ENCODE measurements at places on chromosomes 6 and 20.

DNA sequence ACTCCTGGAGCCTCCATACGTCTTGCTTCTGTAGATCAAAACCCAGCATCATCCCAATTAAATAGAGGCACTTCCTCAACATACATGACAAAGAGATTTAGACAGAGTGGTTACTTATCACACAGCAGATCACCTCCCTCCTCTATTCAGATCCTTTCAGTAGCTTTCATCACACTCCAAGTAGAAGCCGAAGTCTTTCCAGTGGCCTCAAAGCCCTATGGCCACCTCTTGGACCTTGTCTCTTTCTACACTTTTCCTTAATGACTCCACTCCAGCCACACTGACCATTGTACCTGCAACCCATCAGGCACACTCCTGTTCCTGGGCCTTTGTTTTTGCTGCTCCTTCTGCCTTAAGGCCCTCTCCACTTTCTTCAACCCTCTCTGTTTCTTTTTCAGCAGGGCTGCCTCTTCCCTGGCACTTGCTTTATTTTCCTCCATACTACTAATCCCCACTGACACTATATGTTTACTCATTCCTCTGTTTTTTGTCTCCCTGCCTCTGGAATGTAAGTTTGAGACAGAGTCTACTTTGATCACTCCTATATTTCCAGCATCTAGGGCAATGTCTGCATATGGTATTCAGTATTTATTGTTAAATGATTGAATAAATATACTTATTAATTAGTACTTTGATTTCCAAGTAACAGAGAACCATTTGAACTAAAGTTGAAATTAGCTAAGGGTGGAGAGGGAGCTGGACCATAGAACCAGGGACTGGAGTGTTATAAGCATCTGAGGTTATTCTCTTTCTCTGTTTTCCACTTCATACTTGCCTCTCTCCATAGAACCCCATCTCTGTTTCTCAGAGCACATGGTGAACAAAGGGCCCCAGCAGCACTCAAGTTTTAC is 43.4 kb upstream of the TRAM2 start:
- no peak for DNase-seq

GRCh38 chr6:18763086-18763485 is 375.9 kb downstream of the RNF144B start:
- no peak for DNase-seq

GRCh38 chr20:10711903-10712451 is 38.2 kb upstream of the JAG1 start:
- no peak for DNase-seq

- no peak for DNase-seq
These were observed 299.7 kb downstream of the CDKAL1 start for GRCh38 chr6:20833881-20834515.

Data from fibroblast of skin of abdomen (primary cell).